ENCODE measurements at places on chromosomes 6 and 20.

- DNase-seq = no peak
Observed at GRCh38 chr20:19074356-19074755, 138.1 kb upstream of the SLC24A3 start.

DNA sequence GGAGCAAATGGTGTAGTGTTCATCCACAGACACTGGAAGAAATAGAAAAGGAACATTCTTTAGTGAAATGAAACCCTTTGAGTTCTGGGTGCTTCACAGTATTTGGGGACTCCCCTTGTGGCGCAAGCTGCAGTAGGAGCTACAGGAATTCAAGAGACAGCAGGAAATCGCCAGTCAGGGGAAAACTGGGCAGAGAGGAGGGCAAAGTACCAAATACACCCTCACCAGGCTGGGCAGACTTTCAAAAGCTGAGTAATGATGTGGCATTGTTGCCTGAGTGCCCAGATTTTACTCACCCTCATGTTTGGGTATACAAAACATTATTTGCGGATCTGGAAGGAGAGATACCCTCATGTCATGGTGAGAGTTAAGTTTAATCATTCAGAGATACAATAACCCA lies 97.9 kb downstream of the SOD2 start:
- peak; percentile 63 for DNase-seq

DNA sequence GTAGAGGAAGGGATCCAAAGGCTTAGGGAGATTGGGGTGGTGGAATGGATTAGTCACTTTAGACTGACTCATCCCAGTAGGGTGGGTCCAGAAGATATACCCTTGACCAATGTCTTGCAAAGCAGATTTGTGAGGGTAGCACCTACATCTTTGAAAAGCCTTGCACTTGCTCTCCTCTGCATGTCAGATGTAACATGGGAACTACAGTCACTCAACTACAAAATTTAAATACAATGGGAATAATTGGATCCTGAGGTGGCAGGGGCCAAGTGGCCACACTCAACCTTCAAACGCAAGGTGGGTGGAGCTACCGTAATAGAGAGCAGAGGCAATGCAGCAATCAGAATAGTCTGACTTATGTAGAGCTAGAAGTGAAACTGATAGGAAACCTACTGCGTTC lies 71.2 kb downstream of the ME1 start:
- no peak for DNase-seq

DNA sequence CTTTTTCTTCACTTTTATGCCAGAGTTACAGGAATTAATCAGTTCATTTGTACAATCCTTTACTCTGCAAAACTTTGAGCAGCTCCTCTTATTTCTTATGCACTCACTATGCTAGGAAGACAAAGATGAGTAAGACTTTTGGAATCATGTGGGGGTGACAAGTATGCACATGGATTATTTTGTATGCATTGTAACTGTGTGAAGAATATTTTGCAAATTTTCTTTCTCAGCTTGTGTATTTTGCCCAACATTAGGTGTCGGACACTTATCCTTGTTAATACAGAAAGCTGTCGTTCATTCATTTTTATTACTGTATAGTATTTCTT lies 88.6 kb downstream of the PPP1R14C start:
- peak; percentile 57 for DNase-seq

- no peak for DNase-seq
Observed at GRCh38 chr6:91442342-91442741, 855.5 kb upstream of the MAP3K7 start.

DNA sequence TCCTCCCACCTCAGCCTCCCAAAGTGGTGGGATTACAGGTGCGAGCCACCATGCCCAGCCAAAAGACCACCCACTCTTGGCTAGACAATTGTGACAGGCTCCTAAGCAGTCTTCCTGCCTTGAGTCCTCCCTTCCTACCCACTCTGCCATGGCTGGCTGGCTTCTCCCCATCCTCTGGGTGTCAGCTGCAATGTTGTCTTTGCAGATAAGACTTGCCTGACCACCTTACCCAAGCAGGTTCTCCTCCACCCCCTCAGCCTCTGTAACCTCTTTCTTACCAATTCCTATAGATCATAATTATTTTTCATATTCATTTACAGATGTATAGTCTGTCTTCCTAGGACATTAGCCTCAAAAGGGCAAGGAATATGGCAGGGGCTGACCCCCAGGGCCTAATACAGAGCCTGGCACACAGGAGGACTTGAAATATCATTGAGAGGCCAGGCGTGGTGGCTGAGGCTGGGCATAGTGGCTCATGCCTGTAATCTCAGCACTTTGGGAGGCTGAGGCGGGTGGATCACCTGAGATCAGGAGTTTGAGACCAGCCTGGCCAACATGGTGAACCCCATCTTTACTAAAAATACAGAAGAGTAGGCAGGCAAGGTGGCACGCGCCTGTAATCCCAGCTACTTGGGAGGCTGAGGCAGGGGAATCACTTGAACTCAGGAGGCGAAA lies 28.7 kb upstream of the SPAG4 start:
- no peak for DNase-seq

DNA sequence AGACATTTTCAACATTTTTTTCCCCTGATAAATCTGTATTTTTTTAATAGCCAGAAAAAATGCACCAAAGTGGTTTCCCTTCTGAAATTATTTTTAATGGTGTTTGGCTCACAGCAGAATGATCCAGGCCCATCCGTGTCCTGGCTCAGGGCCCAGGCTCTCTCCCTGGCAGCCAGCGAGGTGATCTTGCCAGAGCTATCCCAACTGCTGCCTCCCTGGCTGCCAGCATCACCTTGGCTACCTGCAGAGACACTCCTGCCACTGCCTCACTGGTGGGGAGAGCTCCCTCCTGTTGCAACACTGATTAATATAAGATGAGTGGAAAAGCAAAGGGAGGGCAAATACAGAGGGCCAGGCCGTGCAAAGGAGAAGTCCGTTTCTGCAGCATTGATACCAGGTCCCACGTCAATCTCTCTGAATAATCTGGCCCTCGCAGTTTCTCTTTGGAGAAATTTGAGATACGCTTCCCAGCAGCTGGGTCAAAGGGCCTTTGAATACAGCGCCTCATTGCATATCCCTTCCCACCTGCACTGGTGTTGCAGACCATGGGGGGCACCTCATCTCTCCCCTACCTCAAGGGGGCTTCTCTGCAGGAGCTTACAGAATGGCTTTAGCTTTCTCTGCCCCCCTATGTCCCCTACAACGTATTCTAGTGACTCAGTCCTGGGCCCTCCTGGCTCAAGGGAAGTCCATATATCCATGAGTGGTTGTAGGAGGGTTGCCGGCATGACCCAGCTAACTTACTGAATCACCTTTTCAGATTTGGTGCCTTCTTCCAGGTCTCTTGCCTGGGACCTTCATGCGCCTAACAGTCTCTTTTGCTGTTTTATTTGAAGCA lies 12.8 kb upstream of the DSTN start:
- DNase-seq = peak; percentile 34

GRCh38 chr6:83042467-83043053 lies 23.1 kb downstream of the UBE3D start:
- no peak for DNase-seq

DNA sequence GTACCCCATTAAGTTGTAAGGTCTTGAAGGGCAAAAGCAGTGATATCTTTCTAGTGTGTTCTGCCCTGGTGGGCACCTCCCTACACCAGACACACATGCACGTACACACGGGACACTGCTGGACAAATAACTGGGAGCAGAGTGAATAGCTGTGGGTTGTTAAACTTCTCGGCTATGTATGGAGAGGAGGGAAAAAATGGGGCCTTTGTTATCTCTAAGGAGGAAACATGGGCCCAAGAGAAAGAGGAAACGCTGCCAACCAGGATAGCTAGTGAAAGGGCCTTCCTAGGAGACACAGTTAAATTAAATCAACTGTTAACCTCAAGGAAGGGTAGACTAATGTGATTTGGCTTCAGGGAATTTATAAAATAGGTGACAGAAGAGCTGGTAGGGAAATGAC lies 169.7 kb downstream of the MYLK4 start:
- DNase-seq = no peak

GRCh38 chr6:12479881-12480280 lies 189.7 kb downstream of the EDN1 start:
- peak; percentile 61 for DNase-seq

All from IMR-90 (cell line).